ENCODE measurements at places on chromosomes 5 and 9.

DNA sequence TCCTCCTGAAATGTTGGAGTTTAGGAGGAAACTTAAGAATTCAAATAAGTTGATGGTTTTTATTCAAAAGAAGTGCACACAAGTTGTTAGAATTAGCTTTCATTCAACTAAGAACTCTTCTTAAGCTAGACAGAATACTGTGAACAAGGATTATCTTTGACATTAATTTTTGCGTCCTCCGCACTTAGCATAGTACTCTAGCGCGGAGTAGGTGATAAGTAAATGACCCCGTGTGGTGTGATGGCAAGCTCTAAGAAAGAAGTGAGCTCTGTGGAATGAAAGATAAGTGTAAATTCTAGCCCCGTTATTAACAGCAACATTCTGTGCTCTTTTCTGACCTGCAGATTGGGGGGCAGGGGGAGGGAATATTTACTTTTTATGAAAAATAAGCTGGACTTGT lies 1.0 kb downstream of the BRIX1 start:
- no peak for DNase-seq

DNA sequence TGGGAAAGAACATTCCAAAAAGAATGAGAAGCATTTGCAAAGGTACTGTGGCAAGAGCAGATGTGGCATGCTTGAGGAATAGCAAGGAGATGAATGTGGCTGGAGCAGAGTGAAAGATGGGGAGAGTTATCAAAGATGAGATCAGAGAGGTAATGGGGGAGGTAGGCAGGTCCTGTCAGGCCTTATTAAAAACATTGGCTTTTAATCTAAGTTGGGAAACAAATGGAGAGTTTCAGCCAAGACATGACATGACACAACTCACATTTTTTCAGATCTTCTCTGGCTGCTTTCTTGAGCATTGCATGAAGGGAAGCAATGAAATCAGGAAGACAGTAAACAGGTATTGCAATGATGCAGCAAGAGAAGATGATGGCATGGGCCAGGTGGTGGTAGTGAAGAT lies 120.3 kb downstream of the MUSK start:
- DNase-seq = no peak

DNA sequence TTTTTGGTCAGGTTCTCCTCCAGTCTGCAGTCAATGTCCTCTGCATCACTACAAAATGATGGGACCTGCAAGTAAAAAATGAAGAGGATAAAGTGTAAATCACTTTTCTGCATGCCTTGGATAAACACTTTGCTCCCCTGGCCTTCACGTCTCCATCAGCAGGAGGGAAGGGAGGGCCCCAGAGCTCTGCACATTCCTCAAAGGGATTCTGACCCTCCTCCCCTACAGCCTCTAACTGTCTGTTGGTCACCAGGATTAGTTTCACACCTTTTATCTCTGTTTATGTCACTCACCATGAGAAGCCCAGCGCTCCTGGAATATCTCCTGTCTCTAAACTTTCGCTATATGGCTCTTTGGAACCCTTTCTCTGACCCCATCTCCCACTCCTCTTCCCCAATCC lies 103.3 kb downstream of the SVEP1 start:
- DNase-seq = no peak

DNA sequence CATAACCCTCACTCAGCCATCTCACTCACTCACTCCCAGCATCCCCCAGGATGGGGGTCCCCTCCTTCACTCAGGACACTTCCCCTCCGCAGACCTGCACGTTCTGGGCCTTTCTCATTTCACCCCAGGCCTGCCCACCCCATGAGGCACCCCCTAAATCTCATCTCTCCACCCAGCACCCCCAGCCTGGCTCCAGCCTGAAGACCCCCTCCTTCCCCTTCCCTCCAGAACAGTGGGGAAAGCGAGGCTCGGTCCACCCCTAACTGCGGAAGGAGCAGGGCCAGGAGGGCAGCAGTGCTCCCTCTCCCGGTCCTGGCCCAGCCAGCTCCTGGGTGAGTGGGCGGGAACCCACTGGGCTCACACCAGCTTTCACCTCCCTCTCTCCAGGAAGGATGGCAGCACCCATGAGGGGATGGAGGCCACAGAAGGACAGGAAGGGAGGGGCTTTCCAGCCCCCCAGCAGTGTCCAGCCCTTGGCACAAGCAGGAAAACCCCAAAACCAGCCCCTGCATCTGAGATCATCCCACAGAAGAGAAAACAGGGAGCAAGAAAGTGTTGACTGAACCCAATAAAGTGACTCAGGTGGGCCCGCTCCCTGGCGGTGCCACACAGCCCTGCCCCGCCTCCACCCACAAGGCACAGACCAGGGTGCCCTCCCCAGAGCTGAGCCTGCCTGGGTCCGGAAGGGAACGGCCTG lies 55.0 kb downstream of the LRSAM1 start:
- peak; percentile 65 for DNase-seq

DNA sequence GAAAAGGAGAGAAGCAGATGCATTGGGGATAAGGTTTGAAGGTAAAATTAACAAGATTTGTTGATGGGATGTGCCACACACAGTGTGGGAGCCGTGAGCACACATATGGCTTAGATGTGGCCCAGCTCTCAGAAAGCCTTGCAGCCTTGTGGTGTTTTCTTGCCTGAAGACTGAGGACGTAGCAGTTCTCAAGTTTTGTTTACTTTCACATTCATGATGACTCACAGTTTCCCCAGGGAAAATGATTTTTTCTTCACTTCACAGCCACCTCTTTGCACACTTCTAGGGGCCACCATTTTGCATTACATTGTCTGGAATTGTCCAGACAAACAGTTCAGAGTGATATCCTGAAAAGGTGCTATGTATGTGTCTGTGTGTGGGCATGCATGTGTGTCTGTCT lies 126.2 kb downstream of the BASP1 start:
- DNase-seq = no peak

- DNase-seq = no peak
Observed at GRCh38 chr5:5044247-5044840, 95.8 kb upstream of the ADAMTS16 start.

DNA sequence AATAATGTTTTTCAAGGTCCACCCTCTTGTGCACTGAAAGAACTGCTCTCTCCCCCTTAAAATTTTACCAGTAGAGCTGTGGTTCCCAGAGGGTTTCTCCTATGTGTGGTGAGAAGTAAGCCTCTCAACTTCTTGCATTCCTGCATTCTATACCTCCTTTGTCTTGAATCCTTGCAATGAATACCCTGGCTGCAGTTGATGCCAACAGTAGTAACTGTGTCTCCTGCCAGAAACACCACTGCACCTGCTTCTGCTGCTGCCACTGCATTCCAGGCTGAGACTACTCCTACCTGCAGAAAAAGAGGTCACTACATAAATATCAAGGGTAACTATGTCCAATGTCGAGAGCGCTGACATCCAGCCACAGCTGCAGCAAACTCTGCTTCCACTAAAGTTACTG lies 203.7 kb downstream of the TMEM167A start:
- DNase-seq = no peak

- DNase-seq = no peak
Observed at GRCh38 chr9:2242831-2243330, 227.7 kb downstream of the SMARCA2 start.

GRCh38 chr9:129401623-129402370 lies 219.1 kb downstream of the C9orf50 start:
- peak; percentile 77 for DNase-seq

DNA sequence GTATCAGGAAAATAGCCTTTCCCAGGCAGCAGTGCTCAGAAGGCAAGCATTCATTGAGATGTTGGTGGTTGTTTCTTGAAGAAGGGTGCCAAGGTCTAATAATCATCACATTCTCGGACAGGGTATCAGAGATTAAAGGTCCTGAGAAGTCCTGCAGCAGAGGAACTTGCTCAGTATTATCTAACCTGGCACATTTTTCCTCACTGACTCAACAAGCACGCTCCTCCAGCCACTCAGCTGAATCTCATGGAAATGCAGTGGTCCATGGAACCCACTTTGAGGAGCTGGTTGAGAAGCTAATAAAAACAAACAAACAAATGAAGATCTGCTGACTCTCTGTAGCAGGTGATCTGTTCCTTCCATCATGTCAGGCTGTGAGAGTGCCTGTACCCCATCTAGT lies 35.3 kb upstream of the ICE1 start:
- DNase-seq = no peak

DNA sequence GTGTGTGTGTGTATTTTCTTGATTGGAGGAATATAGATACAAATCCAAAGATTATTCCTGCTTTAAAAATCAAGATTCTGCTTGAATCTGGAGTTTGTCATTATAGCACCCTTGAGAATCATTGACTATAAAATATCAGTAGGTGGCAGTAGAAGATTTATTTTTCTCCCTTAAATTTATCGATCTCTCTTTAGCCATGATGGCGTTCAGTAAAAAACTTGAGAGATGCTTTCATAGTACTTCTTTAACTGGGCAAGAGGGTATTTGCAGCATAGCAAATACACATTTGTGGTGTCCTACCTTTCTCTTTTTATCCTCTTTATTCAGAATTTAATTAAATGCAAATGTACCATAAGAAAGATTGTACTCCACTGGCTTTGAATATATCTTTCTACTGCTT lies 307.7 kb downstream of the ADGRV1 start:
- no peak for DNase-seq

DNA sequence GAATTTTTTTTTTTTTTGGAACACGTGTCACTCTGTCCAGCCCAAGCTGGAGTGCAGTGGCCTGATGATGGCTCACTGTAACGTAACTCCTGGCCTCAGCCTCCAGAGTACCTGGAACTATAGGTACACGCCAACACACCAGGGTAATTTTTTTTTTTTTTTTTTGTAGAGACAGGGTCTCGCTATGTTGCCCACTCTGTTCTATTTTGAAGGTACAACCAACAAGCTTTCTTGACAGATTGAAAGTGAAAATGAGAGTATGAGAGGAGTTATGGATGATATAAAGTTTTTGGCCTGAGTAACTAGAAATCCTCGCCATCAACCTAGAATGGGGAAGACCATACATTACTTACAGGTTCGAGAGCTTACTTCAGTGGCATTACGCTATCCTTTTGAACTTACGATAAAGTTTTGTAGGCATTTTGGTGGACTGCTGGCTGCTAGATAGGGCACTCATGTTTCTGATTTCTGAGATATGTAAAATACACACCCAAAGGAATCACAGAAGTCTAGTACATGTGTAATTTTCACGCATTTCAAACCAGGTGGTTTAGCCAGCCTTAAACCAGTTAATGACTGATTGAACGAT lies 806 bp upstream of the CDC42SE2 start:
- no peak for DNase-seq

GRCh38 chr5:132011622-132012343 lies at the start of gene ACSL6:
ACSL6 (minus strand) TSS chr5:132011658; CDS start chr5:132011553, 105 bp downstream.
- peak; percentile 70 for DNase-seq

DNA sequence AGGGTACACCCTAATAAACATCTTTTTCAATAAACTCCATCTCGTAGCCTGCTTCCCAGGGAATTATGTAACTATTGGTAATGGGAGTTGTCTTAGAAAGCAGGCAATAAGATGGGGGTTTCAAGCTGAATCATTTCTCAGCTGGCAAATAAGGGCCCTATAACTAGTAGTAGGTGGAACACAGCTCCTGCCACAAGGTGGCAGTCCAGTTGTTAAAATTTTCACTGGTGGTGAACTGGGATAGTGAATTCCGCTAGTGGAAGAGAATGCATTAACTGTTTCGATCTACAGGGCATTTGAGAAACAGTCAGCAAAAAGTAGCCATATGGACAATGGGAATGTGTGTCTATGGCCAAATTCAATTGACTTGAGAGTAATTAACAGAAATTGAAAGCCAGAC lies 27.7 kb downstream of the PCDHB15 start:
- DNase-seq = no peak

DNA sequence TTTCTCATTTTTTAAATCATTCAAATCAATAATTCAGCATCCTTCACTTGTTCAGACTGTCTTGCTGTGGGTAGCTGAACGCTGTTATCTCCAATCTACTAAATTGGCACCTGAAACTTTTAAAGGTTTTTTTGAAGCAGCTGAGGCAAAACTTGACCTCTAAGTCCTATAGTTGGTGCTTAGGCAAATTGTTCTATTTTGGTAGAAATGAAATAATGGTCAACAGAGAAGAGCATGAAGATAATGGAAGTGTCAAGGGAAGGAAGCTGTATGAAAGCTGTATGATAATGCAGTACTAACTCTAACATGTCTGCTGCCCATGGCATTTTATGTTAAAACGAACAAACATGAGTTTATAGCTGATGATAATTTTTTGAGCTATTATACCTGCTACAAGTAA lies 138.0 kb downstream of the GDNF start:
- DNase-seq = no peak

GRCh38 chr5:126508251-126508961 lies 85.2 kb downstream of the GRAMD2B start:
- DNase-seq = no peak

DNA sequence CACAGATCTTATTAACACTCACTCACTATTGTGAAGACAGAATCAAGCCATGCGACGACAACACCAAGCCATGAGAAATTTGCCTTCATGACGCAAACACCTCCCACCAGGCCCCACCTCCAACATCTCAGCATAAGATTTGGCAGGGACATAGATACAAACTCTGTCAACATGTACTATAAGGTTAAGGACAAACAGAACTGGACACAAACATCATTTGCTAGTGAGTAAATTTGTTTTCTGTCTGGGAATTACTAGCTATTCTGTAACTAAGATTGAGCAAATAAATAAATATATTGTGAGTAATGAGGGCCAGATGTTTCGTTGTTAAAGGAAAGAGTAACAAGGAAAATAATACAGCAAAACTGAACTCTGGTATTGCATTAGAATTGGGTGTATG lies 15.7 kb upstream of the KCNN2 start:
- no peak for DNase-seq

GRCh38 chr5:174145821-174146220 lies 100.3 kb downstream of the NSG2 start:
- no peak for DNase-seq

DNA sequence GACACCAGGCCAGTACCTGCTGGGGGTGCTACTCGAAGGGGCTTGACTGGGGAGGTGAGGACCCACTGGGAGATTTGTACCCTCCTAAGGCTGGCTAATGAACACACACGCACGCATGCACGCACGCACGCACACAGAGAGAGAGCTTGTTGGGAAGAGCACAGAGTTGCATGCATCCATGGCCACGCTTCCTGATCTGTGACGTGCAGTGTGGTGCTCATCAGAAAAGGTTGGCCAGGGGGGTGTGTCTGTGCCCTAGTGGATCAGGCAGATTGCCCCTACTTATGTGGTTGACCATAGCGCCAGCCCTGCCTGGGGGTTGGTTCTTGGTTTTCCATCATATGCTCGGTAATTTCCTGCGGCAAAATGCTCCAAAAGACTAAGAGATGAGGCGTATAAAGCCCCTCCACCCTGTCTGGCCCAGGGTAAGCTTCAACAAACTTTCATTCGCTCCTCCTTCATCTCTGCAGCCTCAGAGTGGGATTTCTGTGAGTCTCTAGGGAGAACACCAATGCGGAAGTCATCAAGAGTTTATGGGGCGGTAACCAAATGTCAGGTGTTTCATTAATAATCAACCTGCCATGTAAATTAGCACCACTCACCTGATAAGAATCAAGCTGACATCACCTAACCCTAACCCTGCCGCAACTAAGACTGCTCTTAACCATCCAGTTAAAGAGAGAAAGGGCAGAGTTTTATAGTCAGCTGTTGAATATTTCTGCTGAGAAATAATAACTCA lies 8.0 kb upstream of the GFI1B start:
- DNase-seq = no peak

- DNase-seq = no peak
Observed at GRCh38 chr5:135087950-135088349, 53.9 kb upstream of the PITX1 start.

- DNase-seq = no peak
Observed at GRCh38 chr9:6098431-6098830, 83.0 kb upstream of the RANBP6 start.

GRCh38 chr9:96621618-96622017 lies 2.0 kb upstream of the CDC14B start:
- DNase-seq = no peak
